ENCODE measurements at places on chromosomes 4 and X.

- DNase-seq = no peak
Observed at GRCh38 chr4:81060587-81061343, 30.3 kb downstream of the BMP3 start.

DNA sequence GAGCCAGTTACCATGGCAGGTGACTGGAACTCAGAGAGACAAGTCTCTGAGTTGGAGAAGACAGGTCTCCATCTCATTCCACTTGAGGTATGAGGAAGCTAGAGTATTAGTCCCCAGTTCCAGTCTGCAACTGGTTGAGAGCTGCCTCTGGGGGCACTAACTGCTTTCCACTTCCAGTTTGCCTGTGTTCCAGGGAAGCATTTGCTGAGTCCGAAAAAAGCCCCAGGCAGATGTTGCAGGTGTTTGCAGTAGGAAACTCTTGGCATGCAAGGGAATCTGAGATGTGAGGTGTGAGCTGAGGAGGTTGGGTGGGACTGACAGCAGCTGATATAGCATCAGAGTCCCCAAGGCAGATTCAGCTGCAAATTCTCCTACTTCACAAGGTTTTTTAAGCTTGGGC is 272.2 kb upstream of the CASK start:
- no peak for DNase-seq

DNA sequence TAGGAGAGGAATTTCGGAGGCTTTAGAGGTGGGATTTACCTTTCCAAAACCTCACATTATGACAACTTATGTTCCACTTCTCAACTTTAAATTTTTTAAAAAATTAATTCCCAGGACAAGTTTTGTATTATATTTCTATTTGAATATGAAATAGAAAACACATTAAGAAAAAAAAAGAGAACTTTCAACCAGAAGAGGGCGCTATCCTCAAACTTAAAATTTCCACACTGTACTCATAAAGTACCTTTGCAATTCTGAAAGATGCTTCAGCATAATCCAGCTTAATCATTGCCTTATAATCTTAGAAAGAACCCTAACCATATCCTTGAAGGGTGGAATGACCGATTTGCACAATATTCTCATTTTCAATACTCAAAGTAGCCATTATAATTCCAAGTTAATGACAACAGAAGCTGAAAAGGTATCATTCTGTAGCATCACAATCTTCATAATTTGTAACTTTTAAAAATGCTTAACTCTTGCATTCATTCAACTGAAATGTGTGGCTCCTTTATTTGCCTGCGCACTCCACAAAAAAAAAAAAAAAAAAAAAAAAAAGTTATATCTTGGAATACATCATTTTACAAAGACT is 158.0 kb downstream of the KCNIP4 start:
- no peak for DNase-seq

DNA sequence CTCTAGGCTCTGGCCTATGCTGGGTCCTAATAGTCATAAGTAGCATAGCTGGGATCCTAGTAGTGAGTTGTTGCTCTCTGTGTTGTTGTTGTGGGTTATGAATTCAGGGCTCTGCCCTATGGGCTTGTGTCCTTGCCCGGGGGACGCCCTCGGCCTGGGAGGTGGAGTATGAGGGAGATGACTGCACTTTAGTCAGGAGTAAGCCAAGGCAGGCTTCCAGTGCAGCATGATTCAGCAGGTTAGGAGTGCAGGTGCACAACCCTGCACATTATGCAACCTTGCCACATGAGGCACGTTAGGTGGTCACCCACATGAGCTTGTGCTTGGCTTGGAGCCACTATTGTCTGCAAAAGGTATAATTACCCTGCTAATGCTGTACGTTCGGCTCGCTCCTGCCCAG is 58.4 kb upstream of the CCDC149 start:
- DNase-seq = no peak

GRCh38 chr4:123168812-123169211 is 227.8 kb upstream of the SPRY1 start:
- no peak for DNase-seq

Measured in neuronal stem cell (in vitro differentiated cells).